ENCODE measurements at places on chromosomes 7 and 10. TPM values are rescaled to one million over a fixed set of nuclear protein-coding genes. Genes with fewer than 3 reads are reported as not detected.

The PPP1R3A gene
- total RNA-seq, result not detected

The HECW1 gene
- total RNA-seq, result 12.0 TPM

The DENND2A gene
- total RNA-seq, result 0.25 TPM

The NPC1L1 gene
- total RNA-seq, result 0.07 TPM

The SEPTIN14 gene
- not detected for total RNA-seq

The AOAH gene
- total RNA-seq, result not detected

The PVRIG gene
- not detected for total RNA-seq

The NEUROG3 gene
- total RNA-seq, result not detected

The NUDT13 gene
- 3.3 TPM for total RNA-seq

The RSPH10B gene
- not detected for total RNA-seq
